ENCODE measurements at places on chromosomes 1 and 21.

- no peak for DNase-seq
These were observed 75.0 kb downstream of the PTPN14 start for GRCh38 chr1:214476229-214476985.

DNA sequence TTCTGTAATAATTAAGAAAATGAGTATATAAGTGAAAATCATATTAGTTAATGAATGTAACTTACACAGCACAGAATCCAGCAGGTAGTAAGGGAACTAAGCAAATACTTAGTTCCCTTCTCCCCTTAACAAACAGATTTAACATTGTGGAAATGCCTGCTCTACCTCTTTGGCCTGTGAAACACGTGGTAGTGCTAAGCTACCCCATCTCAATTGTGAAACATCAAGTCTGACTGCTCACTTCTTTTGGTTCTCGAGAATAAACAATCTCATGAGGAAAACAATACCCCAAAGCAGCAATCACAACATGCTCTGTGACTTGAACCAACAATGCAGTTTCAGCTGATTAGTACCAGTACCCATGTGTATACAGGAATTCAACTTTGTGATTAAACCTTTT is 4.7 kb downstream of the MYSM1 start:
- no peak for DNase-seq

DNA sequence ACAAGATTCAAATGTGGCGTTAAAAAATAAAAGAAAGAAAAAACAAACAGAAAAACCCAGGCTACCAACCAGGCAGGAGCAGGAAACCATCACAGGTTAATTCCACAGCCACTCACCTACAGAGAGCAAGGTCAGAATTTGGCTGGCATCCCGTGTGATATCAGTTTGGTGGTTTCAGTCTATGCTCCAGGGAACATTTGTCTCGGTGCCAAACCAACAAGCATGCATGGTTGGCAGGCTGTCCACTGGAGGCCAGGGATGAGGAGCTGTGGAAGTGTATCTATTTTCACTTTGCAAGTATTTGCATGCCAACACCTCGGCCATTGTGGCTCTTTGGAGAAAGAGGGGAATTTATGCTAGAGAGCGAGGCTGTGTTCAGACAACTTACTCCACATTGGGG is 53.1 kb upstream of the PROX1 start:
- DNase-seq, result no peak

- DNase-seq, result no peak
These were observed 532.2 kb downstream of the MATN1 start for GRCh38 chr1:30191154-30191702.

- no peak for DNase-seq
These were observed 47.6 kb upstream of the LRP8 start for GRCh38 chr1:53375440-53375839.

- no peak for DNase-seq
These were observed 90.1 kb upstream of the IRF2BP2 start for GRCh38 chr1:234699795-234700665.

GRCh38 chr1:76543495-76543894 is 323.8 kb upstream of the ST6GALNAC5 start:
- no peak for DNase-seq

- DNase-seq, result no peak
These were observed 133.9 kb upstream of the B3GALT2 start for GRCh38 chr1:193320270-193320669.

DNA sequence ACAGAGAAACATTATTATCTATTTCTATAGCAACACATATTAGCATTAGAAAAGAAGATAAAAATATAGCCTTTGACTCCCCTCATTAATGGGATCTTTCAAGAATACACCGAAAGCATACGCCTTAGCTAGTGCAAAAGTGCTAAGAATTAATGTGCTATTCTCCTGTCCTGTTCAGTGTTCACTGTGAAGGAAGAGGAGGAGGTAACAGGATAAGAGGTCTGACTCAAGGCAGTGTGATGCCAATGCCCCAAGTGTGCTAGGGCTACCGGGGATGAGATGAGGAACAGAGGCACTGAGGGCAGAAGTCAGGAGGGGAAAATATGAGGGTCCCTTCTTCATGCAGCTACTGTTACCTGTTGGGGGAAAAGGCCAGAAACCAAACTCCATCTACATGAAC is 43.5 kb downstream of the USP24 start:
- DNase-seq, result no peak
